ENCODE measurements at places on chromosomes 11 and 22.

GRCh38 chr22:27504360-27505253 is 296.9 kb downstream of the MN1 start:
- no peak for DNase-seq

GRCh38 chr22:41197038-41197972 is 7.8 kb upstream of the L3MBTL2 start:
- peak; percentile 56 for DNase-seq

DNA sequence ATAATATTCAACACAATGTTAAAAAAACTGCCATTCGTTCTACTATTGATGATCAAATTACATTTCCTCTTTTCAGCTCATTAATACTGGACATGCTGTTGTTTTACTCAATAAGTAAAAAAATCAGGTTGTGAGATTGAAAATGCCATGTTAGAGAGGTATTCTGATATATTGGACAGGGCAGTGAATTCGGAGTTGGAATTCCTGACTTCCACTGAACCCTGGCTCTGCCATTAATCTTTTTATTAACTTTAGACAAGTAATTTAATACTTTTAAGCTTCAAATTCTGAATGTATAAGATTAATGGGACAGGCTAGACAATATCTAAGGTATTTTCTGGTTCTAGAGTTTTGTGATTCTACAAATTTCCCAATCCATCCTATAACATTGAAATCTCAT is 12.2 kb upstream of the NOX4 start:
- DNase-seq, result no peak

- no peak for DNase-seq
Observed at GRCh38 chr22:41092847-41093411, 537 bp downstream of the EP300 start.

- no peak for DNase-seq
Observed at GRCh38 chr22:35743326-35743860, 25.7 kb downstream of the APOL5 start.

- DNase-seq, result no peak
Observed at GRCh38 chr11:130876100-130876499, 40.2 kb downstream of the SNX19 start.

GRCh38 chr22:43337385-43337784 is 5.8 kb downstream of the SCUBE1 start:
- DNase-seq, result no peak

- DNase-seq, result no peak
Observed at GRCh38 chr11:96319898-96320656, 22.9 kb downstream of the MAML2 start.

- no peak for DNase-seq
Observed at GRCh38 chr22:32864596-32864995, 63.1 kb downstream of the TIMP3 start.

- no peak for DNase-seq
Observed at GRCh38 chr11:44692460-44692859, 34.3 kb upstream of the TSPAN18 start.

- no peak for DNase-seq
Observed at GRCh38 chr22:44390613-44390970, 77.8 kb upstream of the SHISAL1 start.

- no peak for DNase-seq
Observed at GRCh38 chr11:128061281-128061871, 526.0 kb downstream of the ETS1 start.

DNA sequence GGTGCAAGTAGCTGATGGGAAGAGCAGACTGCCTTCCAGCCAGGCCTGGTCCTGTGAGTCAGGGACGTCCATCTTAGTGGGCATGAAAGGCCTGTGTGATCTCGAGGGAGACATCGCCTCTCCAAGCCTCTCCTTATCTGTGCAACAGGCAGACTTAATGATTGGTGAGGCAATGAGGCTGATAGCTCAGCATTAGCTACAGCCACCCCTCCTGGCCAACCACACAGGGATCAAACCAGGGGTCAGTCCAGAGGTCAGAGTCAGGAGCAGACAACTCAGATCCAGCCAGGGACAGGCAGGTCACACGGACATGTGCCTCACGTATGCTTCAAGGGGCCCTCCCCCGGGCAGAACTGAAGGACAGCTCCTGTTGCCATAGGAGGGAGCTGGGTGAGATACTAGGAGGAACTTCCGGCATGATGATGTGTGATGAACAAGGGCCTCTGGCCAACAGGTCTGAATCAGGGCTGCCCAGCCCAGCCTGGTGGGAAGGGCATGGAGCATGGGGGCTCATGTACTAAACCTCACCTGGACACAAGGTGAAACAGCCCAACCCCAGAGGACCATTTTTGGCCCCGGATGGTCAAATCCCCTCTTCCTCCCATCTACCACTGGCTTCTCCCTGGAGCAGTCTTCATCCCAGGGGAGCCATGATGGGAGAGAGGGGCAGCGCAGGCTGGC is 2.8 kb upstream of the APOC3 start:
- DNase-seq, result no peak

GRCh38 chr22:18905540-18906409 is at the start of gene DGCR6:
TSS of gene DGCR6 (plus strand) at chr22:18906320. CDS start at chr22:18906375, 55 bp downstream.
- no peak for DNase-seq

DNA sequence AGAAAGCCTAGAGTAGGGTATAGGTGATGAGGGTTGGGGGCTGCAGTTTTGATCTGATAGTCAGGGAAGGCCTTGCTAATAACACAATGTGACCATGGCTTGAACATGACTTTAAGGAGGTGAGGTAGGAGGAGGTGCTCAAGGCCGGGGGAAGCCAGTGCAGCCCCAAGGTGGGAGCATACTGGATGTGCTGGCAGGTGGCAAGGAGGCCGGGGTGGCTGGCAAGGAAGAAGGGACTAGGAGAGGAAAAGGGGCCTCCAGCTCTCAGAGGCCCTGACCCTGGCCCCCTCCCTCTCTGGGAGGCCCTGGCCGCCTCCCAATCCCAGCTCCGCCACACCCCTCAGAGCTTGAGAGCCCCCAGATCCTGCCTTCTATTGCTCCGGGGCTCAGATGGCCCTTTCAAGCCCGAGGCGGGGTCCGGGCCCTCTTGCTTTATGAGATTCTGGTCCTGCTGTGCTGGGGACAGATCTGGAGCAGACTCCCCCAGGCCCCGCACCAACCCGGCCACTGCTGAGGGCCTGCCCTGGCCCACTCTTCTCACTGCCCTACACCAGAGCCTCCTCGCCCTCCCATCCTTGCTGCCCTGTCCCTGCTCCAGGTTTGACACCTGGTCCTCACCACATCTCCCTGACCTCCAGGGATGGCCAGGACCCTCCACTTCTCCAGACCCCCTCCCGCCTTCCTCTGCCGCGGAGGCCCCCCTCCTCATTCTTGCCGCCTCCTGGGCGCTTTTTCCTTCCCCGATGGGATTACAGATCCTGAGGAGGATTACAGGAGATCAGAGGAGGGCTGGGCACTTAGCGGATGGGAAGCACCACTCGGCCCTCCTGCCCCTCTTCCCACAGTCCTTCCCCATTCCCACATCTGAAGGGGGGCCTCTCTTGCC is 1.8 kb downstream of the PITPNM1 start:
- DNase-seq, result no peak

- no peak for DNase-seq
Observed at GRCh38 chr22:19811211-19811621, 43.5 kb downstream of the GNB1L start.

DNA sequence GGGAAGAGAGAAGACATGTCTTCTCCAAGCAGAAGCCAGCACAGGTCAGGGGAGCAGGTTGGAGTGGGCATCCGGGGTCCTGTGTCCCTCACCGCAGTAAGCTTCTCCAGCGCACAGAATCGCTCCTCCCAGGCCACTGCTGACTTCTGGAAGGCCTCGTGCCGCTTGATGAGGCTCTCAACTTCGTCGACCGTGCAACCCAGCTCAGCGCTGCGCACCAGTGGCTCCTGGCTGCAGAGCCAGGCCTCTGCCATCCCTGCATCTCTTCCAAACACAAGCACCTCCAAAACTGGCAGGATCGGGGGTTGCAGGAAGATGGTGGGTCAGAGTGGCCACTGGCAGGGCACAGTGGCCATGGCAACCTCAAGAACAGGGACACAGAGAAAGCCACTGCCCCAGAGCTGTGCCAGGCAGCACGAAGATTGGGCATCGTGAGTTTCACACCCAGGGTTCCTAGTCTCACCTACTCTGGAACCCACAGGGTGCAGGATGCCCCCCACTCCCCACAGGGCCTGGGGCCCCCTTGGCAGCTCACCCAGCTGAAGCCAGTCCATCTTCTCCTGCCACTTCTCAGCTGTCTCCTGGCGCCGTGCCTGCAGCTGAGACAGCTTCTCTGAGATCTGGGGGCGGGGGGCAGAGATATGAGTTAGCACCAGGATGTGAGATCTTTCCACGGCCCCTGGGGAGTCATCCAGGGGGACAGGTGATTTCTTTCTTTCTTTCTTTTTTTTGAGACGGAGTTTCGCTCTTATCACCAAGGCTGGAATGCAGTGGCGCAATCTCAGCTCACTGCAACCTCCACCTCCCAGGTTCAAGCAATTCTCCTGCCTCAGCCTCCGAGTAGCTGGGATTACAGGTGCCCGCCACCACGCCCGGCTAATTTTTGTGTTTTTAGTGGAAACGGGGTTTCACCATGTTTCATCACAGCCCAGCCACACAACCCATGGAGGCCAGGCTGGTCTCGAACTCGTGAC is 11.2 kb upstream of the RBM4B start:
- DNase-seq, result no peak

GRCh38 chr22:26658671-26659478 is 1.5 kb downstream of the MIAT start:
- DNase-seq, result peak; percentile 41

DNA sequence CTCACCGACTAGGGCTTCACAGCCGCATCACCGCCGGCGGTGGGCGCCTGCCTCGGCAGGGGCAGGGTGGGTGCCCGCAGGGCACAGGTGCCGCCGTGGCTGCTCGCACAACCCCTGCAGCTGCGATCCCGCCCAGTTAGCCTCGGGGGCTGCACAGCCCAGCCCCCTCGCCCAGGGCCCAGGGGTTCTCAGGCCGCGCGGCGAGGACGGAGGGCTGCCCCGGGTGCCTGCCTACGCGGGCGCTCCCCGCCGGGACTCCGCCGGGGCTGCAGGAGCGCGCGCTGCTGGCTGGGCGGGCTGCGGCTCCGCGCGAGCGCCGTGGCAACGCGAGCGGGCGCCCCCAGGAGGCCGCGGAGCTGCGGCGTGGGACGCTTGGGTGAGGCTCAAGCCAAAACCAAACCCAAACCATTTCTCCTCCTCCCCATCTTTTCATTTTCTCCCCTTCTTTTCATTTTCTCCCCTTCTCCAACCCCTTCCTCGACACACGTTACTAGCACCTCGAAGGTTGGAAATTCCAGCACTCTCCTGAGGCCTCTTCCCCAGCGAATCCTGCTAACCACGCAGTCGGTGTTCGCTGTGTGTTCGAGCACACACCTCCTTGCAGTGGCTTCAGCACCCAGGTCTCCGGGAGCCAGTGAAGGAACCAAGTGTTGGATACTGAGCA is at the start of gene MICAL3:
Gene MICAL3 (minus strand): TSS at position 286 of the 664 bp plus-strand sequence. CDS start 117,749 bp downstream, outside the sequence.
- no peak for DNase-seq

GRCh38 chr11:11618973-11619435 is 2.8 kb downstream of the GALNT18 start:
- no peak for DNase-seq

DNA sequence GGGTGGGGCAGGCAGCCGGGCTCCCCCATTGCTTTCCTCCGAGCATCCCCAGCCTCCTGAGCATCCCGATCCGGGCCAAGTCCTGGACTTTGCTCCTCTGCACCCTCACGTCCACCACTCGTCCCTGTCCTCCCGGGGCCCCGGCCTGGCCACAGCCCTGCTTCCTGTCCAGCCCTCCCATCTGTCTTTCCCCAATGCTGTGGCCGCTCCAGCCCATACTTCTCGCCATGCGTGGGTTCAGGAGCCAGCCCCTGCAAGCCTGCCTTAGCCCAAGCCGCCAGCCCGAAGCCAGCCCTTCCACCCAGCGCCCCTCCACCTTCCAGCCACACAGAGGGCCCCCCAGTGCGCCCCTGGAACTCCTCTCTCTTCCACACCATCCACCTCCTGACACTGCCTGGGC is 23.8 kb downstream of the MRPL23 start:
- no peak for DNase-seq

DNA sequence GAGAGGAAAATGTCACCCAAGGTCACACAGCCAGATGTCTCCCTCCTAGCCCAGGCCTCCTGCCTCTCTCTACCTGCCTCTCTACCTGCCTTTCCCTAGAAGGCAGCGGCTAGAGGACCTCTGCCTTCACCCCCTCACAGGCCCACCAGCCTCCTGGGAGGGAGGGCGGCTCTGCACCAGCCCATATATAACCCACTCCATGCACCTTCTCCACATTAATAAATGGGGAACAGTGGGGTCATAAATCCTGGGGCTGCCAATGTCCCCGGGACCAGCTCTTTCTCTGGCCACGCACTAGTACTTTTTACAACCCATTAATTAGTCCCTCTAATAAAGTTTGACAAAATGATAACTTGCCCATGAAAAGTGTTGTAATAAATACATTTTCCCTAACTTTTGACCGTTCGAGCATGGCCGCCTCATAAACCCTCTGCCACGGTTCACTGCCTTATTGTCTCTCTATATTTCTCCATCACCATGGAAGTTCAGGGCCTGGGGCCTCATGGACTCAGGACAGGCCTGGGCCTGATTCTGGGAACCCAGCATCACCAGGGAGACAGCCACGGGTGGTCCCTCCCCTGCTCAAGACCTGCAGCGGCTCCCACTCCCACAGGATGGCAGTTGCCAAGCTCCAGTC is 102.1 kb downstream of the MN1 start:
- no peak for DNase-seq

Data from GOT3 (cell line).